OCI-LY7 (cell line): ENCODE measurements at places on chromosomes 4 and X. TPM values are rescaled to one million over a fixed set of nuclear protein-coding genes. Genes with fewer than 3 reads are reported as not detected.

GRCh38 chr4:176193126-176193525 is 2.3 kb downstream of the SPATA4 start:
- DNase-seq, result no peak

- DNase-seq, result no peak
Measured at GRCh38 chrX:70208479-70208878, 26.0 kb upstream of the AWAT1 start.

DNA sequence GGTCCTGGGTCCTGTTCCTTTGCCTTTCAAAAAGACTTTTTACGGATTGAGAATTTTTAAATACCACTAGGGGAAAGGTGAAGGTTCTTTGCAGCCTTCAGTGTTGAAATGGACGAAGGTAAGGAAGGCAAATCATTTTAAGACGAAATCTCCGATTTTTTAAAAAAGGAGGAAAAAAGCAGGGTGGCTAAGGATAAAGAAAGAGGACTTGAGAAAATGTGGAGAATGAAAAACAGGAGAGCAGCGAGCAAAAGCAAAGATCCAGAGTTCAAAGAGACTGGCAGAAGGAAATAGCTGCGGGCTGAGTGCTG is 314 bp downstream of the EPHA5 start:
- DNase-seq, result no peak

DNA sequence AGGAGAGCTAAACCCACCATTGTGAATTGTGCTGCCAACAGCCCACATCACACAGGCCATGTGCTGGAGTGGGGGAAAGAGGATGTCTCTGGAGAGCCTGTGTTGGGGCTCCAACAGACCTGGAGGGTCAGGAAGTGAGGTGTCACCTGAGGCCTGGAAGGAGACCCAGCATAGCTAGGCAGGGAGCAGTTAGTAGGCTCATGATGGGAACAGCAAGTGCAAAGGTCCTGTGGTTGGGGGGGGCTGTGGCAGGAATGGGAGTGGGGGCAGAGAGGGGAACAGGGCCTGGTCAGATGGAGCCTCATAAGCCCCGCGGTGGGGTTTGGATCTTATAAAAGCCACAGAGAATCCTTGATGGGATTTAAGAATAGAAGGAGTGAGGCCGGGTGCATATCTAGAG is 35.9 kb upstream of the GPR78 start:
- no peak for DNase-seq

The STK32B gene
- not detected in 2 replicates for total RNA-seq

The SPARCL1 gene
- total RNA-seq, result not detected in 2 replicates

The CLCN4 gene
- 9.7 and 10.2 TPM in 2 replicates for total RNA-seq

The UGT2B15 gene
- total RNA-seq, result not detected in 2 replicates
